ENCODE measurements at places on chromosomes 12 and 14.

GRCh38 chr14:91227183-91227628, 17.3 kb downstream of the GPR68 start:
- DNase-seq: peak; percentile 72

- DNase-seq: no peak
Observed at GRCh38 chr12:45268672-45269411, 52.9 kb downstream of the ANO6 start.

- no peak for DNase-seq
Observed at GRCh38 chr14:86912709-86913108, 1080.3 kb downstream of the GALC start.

DNA sequence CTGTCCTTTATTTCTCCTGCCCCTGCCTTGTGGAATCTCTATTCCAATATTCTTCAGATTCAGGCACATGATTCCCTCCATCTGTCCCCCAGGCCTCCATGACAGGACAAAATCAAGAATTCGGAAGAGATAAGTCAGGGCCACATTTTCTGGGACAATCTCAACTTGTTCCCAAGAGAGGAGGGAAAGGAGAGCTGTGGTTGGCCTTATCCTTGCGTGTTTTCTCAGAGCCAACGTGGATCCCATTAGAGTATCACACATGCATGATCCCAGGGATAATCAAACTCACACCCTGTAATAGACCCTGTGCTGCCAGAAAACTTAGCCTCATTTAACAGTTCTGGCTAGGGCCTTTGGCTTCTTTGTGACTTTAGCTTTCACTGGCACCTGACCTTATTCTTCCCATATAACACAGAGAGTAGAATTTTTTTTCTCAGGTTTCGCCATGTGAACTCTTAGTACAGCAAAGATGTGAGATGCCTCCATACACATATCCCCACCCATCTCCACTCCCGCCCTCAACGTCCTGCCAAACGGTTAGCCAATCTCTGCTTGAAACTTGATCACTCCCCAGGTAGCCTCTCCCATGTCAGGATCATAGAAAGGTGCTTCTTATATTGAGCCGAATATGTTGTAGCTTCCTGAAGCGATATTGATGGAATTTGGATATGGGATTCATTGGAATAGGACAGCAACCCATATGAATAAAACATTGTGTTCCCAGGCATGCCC, 6.7 kb upstream of the KRT1 start:
- no peak for DNase-seq

DNA sequence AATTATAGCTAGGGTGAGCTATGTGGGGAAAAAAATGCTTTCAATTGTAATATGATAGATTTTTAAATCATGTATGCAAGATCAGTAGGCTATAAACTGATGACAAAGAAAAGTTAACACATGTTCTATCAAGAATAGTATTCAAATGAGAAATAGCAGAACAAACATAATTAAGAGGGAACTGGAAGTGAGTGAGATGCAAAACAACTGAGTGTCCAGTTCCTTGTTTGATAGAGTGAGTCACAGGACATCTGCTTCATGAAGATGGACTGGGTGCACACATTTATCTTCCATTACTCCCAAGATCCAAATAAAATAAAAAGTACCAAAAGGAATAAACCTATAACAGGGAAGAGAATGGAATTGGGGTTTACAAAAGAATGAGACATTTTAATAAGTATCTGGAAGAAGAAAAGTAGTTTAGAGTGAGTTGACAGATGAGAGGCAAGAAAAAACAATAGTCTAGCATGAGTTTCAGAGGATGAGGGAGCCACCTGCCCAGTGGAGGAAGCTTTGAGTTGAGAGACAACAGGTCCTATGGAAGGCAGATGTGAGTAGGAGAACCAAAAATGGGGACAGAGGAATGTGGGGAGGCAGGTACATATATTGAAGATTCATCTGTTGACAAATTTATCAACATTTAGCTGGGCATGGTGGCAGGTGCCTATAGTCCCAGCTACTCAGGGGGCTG, 178.1 kb upstream of the ARHGAP5 start:
- DNase-seq: no peak

DNA sequence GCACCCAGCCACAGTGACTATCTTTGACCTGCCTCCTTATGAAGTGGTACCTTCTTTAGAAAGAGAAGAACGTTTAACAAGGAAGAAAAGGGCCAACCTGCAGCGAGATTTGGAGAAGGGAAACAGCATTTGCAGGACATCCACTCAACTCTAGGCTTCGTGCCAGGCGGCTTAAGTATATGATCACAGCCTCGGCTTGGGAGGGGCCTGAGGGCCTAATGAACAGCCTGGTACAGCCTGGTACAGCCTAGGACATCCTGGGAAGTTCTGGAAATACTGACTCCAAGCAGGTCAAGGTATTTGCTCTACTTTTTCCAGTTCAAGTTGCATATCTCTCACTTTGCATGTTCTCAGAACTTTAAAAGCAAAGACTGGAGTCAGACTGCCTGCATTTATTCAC, 16.1 kb downstream of the HCAR2 start:
- no peak for DNase-seq

Data from activated CD8-positive, alpha-beta memory T cell treated with anti-CD3 and anti-CD28 coated beads for 24 hours (primary cell).